Activated CD4-positive, alpha-beta T cell treated with anti-CD3 and anti-CD28 coated beads for 1 hour (primary cell): ENCODE measurements at places on chromosomes 5 and 9.

DNA sequence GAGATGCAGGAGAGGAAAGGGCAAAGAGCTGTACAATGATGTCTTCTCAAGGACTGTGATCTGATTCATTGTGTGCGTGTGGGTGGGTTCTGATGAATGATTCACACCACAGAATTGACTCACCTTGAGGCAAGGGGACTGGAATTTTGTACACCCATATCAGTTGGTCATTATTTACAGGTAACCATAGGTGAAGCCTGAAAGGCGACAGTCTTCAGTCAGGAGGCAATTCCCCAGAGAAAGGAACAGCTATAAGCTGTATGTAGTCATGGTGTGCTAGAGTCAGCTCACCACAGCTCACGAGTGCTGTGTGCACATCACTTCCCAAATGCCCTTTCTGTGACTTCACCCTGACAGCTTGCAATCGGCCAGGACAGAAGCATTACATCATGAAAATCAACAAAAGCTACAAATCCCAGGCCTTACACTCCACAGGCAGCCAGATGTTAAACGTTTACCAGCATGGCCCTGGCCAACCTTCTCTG, 87.6 kb upstream of the RPS23 start:
- DNase-seq: no peak

DNA sequence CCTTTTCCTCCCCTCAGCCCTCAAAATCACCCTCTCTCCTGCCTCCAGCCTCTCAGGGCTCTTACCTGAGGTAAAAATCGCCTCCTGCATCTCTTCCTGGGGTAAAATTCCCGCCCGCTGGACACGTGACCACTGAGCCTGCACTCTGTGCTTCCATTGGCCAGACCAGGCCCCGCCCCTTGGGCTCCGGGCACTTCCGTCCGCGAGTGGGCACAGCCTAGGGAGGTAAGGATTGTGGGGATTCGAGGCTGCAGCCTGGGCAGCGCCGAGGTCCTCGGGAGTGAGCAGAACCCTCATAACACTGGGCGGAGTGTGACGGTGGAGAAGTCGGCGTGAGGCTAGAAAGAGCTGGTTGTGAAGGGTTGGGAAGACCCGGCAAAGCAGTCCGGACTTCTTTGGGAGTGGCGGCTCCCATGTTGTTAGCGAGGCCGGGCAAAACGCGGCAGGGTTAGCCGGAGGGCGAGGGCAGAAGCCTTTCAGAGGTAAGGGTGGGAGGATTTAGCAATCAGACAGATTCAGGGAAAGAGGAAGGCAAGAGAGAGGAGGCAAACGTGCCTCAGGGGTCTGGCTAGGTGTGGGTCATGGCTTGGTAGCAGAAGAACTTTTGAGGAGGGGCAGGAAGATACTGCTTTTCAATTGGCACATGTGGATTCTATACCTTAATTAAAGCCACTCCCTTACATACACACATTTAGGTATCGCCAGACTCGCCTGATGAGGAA, at the start of gene SHOC1:
TSS of gene SHOC1 (minus strand) at position 103 of the 722 bp plus-strand sequence. CDS start 3,519 bp downstream, outside the sequence.
- no peak for DNase-seq

DNA sequence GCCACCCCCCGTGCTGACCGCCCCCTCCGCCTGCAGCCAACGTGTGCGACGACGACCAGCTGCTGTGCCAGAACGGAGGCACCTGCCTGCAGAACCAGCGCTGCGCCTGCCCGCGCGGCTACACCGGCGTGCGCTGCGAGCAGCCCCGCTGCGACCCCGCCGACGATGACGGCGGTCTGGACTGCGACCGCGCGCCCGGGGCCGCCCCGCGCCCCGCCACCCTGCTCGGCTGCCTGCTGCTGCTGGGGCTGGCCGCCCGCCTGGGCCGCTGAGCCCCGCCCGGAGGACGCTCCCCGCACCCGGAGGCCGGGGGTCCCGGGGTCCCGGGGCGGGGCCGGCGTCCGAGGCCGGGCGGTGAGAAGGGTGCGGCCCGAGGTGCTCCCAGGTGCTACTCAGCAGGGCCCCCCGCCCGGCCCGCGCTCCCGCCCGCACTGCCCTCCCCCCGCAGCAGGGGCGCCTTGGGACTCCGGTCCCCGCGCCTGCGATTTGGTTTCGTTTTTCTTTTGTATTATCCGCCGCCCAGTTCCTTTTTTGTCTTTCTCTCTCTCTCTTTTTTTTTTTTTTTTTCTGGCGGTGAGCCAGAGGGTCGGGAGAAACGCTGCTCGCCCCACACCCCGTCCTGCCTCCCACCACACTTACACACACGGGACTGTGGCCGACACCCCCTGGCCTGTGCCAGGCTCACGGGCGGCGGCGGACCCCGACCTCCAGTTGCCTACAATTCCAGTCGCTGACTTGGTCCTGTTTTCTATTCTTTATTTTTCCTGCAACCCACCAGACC, 80.2 kb downstream of the NTNG2 start:
- peak; percentile 41 for DNase-seq

- no peak for DNase-seq
Measured at GRCh38 chr9:69023650-69024049, 9.7 kb upstream of the PRKACG start.

DNA sequence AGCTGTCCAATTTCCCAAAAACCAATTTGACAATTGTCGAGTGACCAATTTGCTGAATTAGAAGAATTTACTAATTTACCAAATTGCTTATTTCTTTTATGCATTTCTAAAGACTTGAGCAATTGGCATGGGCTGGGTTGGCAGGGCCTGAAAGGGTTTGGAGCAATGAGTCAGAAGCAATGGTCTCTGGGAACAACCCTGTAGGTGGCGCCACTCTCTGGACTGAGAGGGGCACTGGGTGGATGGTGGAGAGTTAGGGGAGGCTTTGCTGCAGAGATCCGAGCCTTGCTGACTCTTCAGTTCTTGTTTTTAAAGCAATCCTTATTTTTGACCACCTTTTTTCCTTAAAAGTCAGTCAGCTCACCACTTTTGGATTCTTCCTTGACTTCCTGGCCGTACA, 71.5 kb upstream of the RPS23 start:
- DNase-seq: no peak

- DNase-seq: no peak
Measured at GRCh38 chr5:139138109-139138508, 60.1 kb downstream of the SIL1 start.

DNA sequence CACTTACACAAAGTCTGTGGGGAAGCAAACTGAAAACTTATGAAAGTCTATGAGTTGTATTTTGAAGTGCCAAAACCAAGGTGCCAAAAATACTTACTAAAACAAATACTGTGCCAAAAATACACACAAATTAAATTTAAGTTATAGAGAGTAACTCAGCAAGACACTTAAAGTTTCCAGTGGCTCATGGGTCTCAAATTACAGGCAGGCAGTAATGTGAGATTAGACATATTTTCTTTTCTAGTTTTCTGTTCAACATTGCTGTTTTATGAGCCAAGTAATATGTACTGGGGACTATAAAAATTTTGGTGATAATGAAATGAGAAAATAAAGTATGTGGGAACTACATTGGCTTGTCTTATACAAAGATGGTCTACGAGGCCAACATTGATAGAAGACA, 172.2 kb upstream of the SNX2 start:
- DNase-seq: no peak

DNA sequence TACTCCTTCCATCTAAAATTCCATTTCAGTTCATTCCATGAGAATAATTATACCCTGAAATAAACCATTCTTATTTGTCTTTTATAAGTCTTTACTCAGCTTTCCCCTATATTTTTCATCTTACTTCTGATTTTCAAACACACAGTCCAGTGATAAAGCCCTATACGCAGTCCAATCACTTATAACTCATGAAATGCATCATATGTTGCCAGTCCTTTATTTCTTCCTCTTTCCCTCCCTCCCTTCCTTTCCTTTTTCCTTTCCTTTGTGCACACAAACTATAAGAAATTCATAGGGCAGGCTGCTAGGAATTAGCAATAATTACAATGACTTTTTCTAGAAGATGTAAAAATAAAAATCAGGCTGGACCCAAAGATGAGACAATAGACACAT, 58.8 kb upstream of the RPS23 start:
- DNase-seq: no peak

DNA sequence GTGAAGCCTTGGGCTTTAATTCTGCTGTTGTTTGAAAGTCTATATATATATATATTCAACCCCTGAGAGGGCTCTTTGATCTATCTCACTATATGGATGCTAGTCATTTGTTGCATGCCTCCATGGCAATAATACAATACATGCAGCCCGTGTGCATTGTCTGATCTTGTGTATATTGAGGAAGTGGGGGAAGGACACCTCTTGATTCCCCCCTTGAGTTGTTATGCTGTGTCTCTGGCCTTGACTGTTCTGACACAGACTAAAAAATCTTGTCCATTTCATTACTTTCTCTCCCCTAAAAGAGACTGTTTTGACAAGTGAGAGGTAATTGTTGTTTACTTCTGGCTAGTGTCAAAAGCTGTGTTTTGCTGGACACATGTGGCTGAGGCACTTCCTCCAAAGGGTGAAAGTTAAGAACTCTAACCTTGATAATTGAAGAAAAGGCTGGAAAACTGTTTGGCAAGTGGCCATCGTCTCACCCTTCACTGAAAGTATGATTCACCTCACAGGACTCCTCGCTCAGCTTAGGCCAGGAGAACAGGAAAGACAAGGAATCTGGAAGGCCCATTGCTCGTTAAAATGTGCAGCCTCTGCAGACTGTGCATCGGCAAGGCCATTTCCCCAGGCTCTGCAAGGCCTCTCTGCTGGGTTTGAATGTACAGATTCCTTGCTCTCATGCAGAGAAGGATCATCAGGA, 304.0 kb downstream of the PRELID2 start:
- DNase-seq: no peak

DNA sequence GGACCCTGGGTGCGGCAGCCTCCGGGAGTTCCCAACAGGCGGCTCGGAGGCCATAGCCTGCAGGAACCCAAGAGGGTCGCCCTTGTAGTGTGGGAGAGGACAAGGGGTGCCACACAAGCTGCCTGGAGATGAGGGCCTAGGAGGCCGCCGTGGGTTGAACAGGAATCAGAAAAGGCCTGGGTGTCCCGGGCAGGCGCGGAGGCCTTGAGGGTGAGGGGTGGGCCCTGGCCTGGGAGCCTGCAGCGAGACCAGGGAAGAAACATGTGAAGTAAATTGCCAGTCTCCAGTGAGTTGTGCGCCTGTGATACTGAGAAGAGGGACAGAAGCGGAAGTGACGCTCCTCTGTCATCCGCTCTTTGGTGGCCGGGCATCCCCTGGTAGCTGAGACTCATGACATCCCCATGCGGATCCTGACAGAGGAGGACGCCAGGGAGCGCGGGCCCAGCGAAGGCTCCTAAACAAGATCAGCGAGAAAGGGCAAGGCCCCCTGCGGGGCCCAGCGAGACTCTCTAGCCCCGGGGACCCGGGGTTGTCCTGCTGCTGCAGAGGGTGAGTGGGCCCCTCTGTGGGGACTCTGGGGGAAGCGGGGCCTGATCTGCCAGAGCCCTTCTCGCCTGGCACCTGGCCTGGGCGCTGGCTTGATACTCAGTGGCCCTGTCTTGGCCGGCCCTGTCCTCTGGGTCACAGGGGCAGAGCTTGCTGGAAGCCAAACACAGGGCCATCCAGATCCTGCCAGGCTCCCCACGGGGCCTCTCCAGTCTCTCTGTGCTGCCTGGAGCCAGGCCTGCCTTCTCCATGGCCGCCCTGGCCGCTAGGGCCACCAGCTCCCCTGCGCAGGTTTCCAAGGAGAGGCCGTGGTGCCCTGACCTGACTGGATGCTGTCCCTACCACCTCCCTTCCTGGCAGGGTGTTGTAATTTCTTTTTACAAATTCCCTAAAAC, 788.4 kb downstream of the TLE4 start:
- no peak for DNase-seq

- DNase-seq: no peak
Measured at GRCh38 chr5:112257976-112258375, 161.1 kb downstream of the EPB41L4A start.

DNA sequence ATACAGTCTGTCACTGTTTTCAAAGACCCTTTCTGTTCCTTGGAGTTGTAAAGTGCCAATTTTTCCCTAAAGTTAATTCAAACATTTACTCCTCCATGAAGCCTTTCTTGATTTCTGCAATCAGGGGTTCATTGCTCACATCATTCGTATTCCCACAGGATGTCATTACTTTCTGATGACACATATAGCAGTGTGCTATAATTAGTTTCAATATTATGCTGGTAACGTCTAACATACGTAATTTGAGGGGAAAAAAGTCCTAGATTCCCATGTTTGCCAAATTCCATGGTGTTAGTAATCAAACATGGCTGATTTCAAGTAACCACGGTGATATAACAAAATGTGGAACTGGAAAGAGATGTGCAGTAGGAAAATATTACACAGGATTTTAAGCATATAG, 468.2 kb upstream of the MEF2C start:
- DNase-seq: no peak

GRCh38 chr9:137089232-137089947, 2.6 kb downstream of the MAN1B1 start:
- DNase-seq: no peak

GRCh38 chr5:120153551-120153950, 310.5 kb upstream of the PRR16 start:
- no peak for DNase-seq

DNA sequence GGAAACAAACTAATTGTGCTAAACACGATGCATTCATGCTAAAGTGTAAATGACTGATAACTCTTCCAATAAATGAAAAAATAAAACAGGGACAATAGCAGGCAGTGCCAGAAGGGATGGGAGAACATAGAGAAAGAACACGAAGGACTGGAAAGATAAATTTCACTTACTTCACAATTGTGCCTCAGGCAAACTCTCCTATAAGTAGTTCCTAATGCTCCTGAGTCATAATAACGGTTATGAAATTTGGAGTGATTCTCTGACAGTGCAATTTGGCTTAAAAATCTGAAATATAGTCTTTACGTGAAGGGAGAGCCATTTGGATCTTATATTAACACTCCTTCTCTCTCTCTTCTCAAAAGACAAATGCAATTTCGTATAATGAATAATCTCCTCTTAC, 2218.5 kb downstream of the MAT2B start:
- no peak for DNase-seq

- DNase-seq: peak; percentile 65
Measured at GRCh38 chr9:131530920-131531832, at the start of gene UCK1. UCK1 (minus strand) TSS chr9:131531263; CDS start chr9:131531174, 89 bp downstream.

GRCh38 chr9:27194401-27195091, 85.5 kb downstream of the TEK start:
- DNase-seq: no peak

DNA sequence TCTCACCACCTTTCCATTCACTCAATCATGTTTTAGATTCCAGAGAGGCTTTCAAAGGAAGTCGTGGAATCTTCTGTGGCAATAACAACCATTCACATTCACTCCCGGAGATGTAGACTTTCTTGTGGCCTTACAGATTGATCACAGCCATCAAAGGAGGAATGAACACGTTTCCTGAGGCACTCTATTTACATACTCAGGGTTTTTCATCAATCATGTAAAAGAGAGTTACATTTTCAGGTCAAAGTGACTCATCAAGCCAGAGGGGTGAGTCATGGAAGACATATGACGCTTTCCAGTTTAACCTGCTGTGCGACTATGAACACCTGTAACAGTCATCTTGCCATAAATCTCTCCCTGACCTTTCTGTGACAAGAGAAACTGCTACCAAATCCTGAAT, 39.3 kb upstream of the RAD23B start:
- no peak for DNase-seq

GRCh38 chr9:93244101-93244500, 60.2 kb downstream of the WNK2 start:
- DNase-seq: no peak

GRCh38 chr9:100567856-100568255, 10.0 kb upstream of the CAVIN4 start:
- no peak for DNase-seq
